Globus pallidus (tissue), 1 donor: ENCODE measurements at places on chromosomes 12 and 14.

GRCh38 chr12:109469517-109469916 lies 7.6 kb downstream of the KCTD10 start:
- no peak for DNase-seq

- no peak for DNase-seq
These were observed 23.5 kb downstream of the KTN1 start for GRCh38 chr14:55603401-55603953.

GRCh38 chr12:19398376-19399363 lies 40.6 kb upstream of the AEBP2 start:
- DNase-seq, result no peak

- DNase-seq, result peak; percentile 19
These were observed 191.6 kb downstream of the DUSP6 start for GRCh38 chr12:89160716-89161123.

DNA sequence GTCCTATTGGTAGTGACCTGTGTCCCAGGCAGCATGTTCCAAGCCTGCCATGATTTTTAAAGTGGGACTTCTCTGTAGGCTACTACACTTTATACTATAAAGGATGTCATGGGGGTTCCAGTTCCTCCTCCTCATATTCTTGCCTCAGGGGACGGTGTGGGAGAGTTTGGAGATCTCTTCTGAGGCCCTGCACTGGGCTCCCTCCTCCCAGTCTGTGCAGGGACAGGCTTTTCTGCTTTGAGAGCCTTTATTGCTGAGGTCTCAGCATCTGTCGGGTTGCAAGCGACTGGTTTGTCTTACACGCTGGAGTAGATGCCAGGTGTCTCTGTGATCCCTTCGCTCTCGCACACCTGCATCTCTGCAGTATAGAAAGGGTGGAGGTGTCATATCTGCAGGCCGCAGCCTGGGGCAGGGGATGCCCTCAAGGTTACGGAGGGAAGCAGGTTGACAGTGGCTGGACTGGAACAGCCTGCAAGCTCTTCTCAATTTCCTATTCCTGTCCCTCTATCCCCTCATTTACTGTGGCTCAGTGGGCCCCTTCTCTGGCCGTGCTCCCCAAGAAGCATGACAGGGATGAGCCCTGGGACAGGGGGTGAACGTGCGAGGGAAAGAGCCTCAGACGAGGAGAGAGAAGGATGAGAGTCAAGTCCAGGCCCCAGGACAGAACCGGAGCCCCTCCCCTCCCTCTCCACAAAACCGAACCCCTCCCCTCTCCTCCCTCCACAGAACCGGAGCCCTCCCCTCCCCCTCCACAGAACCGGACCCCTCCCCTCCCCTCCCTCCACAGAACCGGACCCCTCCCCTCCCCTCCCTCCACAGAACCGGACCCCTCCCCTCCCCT lies 51.3 kb downstream of the SLC6A12 start:
- DNase-seq, result no peak

DNA sequence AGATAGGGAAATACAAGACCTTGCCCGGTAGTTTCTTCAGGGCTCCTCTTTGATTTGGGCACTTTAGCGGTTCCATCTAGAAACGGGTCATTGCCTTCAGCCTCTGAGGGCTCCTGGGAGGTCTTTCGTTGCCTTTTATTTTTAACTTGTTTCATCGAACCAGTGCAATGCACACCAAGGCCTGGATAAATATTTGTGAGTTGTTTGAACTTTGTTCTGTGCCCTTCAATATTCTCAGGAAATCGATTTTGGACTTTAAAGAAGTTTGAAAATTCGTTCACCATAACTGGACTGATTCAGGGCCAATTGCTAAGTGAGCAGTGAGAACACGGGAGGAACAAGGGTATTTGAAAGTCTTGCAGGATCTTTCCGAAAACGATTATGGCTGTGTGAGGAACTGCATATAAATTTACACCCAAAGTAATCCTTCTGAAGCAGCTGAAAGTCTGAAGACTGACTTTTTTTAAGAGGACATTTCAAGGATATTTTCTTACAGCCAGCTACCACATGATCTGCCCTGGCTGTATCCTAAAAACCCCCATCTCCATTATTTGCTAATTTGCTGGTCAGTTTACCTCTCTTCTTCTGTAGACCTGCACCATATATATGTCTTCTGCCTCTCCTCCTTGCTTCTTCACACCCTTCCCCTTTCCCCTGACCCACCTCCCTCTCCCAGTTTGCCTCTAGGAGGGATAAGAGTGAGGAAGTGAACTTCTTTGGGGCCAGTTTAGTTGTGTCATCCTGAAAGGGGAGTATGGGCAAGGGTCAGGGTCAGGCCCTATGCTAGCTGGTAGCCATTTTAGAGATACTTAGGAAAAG lies 8.0 kb downstream of the DUSP6 start:
- no peak for DNase-seq

- peak; percentile 21 for DNase-seq
These were observed 198.2 kb upstream of the PLEKHG7 start for GRCh38 chr12:92504594-92504981.

- no peak for DNase-seq
These were observed 54.9 kb downstream of the SLC6A15 start for GRCh38 chr12:84857525-84858208.

DNA sequence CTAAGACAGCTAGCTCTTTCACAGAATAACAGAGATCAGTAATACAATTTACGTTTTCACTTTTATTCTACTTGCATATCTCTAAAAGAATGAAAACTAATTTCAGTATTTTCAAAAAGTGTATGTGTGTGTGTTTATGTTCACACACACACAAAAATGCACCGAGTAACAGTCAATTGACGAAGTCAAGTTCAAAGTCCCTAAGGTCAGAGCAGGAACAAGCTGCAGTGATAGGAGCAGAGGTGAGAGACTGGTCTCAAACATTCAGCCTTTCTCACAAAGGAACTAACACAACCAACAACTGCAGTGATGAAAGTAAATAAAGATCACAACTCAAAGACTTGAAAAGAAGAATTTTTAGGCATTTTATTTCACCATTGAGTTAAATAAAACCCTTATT lies 429.7 kb downstream of the C12orf50 start:
- no peak for DNase-seq

DNA sequence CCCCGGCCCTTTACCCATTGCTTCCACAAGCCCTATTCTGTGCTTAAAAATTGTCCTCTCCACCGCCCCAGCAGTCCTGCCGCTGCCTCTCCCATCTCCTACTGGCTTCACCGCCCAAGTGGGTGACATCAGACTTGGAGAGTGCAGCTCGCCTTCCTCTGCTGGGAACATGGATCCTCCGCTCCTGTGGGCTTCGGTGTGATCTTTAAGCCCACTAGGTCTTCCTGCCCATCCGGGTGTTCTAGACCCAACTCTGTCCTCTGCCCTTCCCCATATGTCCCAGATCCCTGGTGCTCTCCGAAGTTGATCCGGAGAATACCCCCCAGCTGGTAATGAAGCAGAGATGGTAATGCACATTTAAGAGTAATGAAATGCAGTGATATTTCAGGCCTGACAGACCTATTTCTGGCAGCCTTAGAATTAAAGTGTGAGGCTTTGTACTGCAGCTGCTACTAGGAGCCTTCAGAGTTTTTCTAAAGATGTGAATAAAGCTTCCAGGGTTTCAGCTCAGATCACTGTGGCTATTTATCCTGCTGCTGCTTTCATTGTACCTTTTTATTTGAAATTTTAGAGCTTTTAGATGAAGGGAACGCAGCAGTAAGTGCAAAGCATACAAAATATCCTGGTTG lies 22.9 kb upstream of the CTDSP2 start:
- no peak for DNase-seq

GRCh38 chr12:19451196-19451595 lies 11.9 kb downstream of the AEBP2 start:
- DNase-seq, result peak; percentile 29

DNA sequence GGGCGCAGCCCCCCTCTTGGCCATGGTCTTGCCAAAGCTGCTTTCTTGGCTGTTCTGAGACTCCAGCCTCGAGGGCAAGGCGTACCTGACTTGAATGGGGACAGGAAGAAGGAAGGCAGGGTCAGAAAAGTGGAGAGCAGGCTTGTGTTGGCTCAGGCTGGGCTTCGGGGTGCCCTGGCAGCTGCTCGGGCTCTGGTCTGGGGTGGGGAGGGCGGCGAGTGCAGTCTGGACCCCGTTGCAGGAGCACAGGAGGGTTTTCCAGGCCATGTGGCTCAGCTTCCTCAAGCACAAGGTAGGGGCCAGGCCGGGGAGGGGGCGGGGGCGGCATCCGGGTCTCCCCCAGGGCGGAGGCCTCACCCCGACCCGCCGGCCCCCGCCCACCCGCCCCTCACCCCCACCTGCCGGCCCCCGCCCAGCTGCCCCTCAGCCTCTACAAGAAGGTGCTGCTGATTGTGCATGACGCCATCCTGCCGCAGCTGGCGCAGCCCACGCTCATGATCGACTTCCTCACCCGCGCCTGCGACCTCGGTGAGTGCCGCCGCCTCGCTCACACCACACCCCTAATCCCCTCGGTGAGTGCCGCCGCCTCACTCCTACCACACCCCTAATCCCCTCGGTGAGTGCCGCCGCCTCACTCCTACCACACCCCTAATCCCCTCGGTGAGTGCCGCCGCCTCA lies 4.2 kb downstream of the NOC4L start:
- DNase-seq, result no peak

DNA sequence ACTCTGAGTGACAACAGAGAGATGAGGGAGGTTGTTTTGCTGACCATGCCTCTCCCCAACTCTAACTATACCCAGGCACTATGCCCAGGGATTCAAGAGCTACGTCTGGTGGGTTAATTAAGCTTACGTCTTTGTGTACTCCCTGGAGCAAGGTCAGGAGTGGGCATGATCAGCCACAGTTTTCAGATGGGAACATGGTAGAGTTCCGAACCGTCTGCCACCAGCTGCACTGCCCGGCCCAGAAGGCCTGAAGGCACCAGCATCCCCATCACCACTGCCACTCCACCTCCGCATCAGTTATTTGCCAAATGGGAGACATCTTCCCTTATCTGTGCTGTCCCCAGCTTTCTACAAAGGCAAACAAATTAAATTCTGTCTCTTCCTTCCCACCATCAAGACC lies 11.1 kb upstream of the GPX2 start:
- DNase-seq, result no peak

DNA sequence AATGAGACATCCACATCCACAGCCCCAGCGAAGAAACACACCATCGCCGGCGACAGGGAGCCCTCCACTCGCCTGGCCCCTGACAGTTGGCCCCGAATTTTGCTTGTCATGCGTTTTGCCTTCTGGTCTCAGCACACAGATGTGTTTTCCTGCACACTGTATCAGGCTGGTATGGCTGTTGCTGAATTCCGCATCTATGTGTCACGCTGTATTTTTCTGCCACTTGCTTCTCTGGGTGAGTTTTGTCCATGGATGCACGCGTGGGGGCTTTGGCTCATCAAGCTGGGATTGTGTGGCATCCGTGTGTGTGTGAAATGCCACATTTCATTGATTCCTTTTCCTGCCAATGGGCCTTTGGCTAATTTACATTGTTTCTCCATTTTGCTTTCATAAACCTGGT lies 26.5 kb downstream of the ARL6IP4 start:
- DNase-seq, result no peak

DNA sequence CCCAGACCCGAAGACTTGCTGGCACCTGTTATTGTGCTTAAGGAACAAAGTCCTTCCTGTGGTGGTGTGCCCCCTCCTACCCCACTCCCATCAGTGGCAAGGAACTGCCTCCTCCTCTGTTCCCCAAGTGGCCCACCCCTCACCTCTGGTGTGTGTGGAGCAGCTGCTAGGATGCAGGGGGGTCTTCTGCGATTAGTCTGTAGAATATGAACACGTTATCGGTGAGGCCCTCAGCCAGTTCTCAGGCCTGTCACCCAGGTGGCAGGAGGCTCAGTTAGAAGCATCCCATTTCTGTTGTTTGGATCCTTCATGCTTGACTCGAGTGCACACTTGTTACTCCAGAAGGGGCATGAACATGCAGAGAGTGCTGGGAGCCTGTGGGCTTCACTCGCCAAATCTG lies 39.3 kb downstream of the RAB35 start:
- no peak for DNase-seq

- DNase-seq, result no peak
These were observed 30.1 kb upstream of the PPP2R5C start for GRCh38 chr14:101731187-101732080.

GRCh38 chr14:31501870-31502269 lies 14.0 kb upstream of the GPR33 start:
- no peak for DNase-seq

GRCh38 chr14:52740751-52741150 lies 10.8 kb downstream of the STYX start:
- DNase-seq, result no peak

GRCh38 chr12:12467264-12467663 lies 95.4 kb downstream of the DUSP16 start:
- peak; percentile 53 for DNase-seq

GRCh38 chr12:119024356-119024755 lies 43.0 kb downstream of the SRRM4 start:
- DNase-seq, result no peak

DNA sequence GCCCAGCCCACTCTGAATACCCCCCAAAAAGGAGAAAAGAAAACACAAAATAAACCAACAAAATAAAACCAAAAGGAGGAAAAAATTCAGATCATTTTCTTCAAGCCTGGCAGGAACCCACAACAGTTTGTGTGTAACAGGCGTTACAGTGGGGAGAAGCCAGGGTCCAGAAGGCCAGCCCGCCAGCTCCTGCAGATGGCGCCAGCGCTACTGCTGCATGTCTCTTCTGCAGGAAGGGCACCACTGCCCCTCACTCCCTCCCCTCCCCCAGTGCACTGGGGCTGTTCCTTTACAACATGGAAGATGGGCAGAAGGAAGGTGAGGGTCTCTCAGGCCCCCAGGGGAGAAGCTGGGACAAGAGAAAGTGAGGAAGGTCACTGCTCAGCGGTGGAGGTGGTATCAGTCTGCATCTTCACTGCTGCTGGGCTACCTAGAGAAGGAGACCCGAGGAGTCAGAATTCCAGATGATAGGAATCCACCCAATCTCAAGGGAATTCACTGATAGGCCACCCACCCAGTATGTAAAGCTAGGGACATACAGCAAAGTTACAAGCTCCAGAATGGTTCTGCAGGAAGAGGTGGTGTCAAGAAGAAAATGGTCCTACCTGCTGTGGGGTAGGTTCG lies 2.3 kb upstream of the NOP2 start:
- no peak for DNase-seq

DNA sequence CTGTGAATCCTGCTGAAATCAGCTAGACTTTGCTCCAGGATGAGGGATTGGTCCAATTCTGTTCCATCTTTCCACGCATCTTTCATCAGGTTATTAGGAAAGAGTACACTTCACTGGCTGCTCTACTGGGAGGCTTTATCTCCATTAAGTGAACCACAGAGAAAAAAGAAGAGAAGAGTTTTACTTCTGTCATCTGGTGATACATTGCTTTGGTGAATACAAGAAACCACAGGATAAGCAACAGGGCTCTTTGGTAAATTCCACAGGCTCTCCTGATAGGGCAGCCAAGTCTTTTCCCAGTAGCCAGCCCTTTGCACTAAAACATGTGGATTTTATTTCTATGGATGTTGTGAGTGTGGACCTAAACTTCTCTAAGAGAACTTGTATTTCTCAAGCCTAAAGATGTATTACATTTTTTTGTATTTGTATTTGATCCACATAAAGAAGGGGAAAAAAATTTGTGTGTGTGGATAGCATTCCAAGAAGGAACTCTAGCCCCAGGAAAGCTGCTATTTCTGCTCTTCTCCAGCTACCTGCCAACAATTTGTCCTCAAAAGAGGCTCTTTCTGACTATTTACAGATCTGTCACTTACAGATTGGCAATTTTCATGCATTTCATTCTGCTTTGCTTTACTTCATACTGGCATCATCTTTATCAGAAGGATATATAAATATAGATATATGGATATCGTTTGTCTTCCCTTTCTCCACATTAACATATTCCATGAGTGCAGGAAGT lies 1117.6 kb upstream of the TMEM132C start:
- no peak for DNase-seq

GRCh38 chr12:10214136-10214894 lies 1.6 kb downstream of the GABARAPL1 start:
- no peak for DNase-seq
